ENCODE measurements at places on chromosomes 4 and X.

GRCh38 chr4:137253949-137254348 lies 278.3 kb downstream of the PCDH18 start:
- DNase-seq, result no peak

DNA sequence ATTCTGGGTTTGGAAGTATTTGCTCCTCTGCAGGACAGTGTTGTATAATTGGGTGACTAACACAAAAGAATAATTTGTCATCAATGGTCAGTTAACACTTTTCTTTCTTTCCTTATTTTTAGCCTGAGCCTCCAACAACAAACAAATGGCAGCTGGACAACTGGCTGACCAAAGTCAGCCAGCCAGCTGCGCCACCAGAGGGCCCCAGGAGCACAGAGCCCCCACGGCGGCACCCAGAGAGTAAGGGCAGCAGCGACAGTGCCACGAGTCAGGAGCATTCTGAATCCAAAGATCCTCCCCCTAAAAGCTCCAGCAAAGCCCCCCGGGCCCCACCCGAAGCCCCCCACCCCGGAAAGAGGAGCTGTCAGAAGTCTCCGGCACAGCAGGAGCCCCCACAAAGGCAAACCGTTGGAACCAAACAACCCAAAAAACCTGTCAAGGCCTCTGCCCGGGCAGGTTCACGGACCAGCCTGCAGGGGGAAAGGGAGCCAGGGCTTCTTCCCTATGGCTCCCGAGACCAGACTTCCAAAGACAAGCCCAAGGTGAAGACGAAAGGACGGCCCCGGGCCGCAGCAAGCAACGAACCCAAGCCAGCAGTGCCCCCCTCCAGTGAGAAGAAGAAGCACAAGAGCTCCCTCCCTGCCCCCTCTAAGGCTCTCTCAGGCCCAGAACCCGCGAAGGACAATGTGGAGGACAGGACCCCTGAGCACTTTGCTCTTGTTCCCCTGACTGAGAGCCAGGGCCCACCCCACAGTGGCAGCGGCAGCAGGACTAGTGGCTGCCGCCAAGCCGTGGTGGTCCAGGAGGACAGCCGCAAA lies 106.0 kb downstream of the KLHL8 start:
- no peak for DNase-seq

- DNase-seq, result peak; percentile 50
These were observed 93.9 kb downstream of the NXF2B start for GRCh38 chrX:102345916-102346315.

- no peak for DNase-seq
These were observed 317.1 kb downstream of the UNC5C start for GRCh38 chr4:95231681-95232080.

DNA sequence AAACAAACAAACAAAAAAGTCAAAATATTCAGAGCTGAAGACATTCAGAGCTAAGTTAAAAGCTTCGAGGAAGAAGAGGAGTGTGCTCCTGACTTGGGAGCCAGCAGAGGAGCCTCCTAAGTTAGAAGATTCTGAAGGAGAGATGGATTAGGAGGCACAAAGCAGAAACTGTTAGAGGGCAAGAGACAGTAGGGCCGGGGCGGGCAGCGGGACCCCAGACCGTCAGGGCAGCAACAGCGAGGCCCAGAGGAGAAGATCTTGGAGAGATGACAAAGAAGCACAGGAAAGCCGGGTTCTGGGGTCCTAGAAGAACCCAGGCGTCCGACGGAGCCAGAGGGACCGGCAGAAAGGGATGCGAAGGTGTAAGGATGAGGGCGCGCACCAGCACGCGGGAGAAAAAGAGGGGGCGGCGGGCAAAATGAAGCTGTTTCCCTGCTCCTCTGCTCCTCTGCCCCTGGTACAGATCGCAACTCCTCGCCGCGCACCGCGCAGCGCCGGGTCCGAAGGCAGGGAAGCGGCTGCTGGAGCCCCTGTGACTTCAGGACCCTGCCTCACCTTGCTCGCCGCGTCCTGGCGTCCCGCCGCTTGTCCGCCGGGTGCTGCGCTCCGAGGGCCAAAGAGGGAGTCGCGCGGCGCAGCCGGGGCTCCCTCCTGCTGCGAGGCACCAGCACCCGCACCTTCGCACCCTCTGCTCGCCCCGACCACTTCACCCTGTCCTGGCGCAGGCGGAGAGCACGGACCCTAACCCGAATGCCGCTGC lies 477 bp downstream of the KLHL13 start:
- no peak for DNase-seq

DNA sequence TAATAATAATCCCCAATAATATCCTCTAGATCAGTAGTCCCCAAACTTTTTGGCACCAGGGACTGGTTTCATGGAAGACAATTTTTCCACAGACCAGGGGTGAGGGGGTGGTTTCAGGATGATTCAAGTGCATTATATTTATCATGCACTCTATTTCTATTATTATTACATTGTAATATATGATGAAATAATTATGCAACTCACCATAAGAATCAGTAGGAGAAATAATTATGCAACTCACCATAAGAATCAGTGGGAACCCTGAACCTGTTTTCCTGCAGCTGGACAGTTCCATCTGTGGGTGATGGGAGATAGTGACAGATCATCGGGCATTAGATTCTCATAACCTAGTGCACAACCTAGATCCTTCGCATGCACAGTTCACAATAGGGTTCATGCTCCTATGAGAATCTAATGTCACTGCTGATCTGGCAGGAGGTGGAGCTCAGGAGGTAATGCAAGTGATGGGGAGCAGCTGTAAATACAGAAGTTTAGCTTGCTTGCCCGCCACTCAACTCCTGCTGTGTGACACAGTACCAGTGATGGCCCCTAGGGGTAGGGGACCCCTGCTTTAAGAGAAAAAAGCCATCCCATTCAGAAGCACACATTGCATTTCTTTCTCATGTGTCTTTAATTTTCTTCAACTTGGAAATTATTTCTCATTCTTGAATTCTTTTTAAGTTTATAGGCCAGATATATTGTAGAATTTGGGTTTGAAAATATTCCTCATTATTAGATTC lies 16.0 kb upstream of the SH3RF1 start:
- no peak for DNase-seq

DNA sequence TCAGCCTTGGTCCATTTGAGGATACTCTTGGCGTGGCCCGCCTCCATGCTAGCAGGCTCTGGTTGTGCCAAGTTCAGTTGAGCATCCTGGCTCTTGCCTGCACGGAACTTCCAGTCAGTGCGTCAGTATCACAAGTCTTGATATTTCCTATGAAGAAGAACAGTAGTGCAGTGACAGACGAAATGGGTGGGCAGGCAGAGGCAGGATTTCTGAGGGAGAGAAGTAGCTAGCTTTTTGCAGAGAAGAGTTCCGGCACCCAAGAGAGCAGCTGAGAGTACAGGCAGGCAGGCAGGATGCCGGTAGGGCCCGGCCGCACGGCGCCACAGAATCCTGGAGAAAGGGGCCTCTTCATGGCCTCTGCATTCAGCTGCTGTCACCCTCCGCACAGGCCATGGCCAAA lies 56.1 kb upstream of the MSANTD1 start:
- no peak for DNase-seq

- peak; percentile 16 for DNase-seq
These were observed 7.0 kb downstream of the MTM1 start for GRCh38 chrX:150575419-150575814.

GRCh38 chr4:140213749-140214148 lies 59.8 kb upstream of the MAML3 start:
- DNase-seq, result no peak

DNA sequence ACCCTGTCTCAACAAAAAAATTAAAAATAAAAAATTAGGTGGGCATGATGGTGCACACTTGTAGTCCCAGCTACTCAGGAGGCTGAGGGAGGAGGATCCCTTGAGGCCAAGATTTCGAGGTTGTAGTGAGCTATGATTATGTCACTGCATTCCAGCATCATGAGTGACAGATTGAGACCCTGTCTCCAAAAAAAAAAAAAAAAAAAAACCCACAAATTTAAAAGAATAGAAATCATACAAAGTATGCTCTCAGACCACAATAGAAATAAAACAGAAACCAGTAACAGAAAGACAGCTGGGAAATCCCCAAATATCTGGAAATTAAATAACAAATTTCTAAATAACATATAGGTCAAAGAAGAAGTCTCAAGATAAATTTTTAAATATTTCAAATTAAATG lies 81.0 kb upstream of the HUWE1 start:
- no peak for DNase-seq

GRCh38 chr4:181688872-181689271 lies 554.3 kb upstream of the TENM3 start:
- no peak for DNase-seq

GRCh38 chr4:184416913-184417734 lies 57.2 kb downstream of the IRF2 start:
- DNase-seq, result no peak

DNA sequence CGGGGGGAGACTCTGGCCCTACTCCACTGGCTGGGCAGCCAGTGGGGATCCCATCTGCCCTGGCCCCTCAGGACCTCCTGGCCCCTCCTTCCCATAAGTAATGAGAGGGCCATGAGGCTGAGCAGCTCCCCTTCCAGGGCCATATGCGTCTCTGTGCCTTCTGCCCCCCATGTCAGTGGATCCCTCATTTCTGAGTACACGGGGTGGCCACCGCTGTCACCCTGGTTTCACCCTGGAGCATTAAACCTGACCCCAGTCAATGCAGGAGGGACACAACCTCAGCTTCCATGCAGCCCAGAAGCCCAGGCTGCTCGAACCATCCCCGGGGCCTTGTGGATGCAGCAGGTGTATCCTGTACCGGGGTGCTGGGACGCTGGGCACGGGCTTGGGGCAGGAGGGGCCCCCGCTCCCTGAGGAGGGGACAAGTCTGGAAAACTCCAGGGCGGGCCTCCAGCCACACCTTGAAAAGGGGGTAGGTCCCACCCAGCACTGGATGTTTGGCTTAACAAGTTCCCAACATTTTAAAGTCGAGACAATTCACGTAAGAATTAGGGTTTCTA lies 24.2 kb downstream of the ATP5ME start:
- DNase-seq, result no peak
